ENCODE measurements at places on chromosomes 7 and 10.
A peak's percentile ranks its signal among the peaks of the same experiment; 100 is the strongest.

DNA sequence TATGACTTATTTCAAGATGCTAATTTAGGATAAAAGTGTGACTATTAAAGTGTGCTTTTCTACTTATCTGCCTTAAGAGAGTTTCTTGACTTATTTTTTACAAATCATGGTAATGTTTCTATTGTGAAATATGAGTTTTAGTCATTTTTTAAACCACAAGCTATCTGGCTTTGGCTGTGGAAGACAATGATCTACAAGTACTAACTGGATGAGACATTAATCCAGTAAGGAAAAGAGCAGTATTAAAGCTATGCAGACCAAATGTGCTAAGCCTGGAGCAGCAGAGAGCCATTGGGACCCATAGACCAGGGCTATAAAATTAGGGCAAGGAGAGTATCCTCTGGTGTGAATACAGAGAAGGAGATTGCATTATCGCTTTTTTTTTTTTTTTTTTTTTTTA is 92.4 kb downstream of the SEMA3A start:
- DNase-seq, result no peak

- no peak for DNase-seq
These were observed 210.5 kb upstream of the YAE1 start for GRCh38 chr7:39355664-39356063.

- no peak for DNase-seq
These were observed 81.4 kb downstream of the ATXN7L1 start for GRCh38 chr7:105794741-105795729.

GRCh38 chr7:42046483-42046882 is 190.5 kb downstream of the GLI3 start:
- DNase-seq, result no peak

GRCh38 chr7:996079-996872 is 13.3 kb downstream of the CYP2W1 start:
- DNase-seq, result no peak

DNA sequence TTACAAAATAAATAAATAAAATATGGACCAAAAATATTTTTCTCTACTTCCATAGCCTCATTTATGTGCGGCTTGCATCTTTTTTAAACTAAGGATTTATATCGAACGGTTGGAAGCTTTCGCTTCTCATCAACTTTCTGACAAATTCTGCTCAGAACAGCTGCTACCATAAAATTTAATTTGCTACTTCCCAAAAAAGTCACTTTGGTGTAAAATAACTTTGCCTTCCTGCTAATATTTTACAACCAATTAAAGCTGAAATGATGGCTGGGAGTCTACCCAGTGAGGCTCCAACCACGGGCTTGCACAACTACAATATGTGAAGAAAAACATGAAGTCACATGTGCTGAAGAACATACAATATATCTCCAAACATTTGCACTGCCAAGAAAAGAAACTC is 253.1 kb upstream of the NEBL start:
- no peak for DNase-seq

GRCh38 chr7:2542916-2543871 is 12.1 kb downstream of the BRAT1 start:
- DNase-seq, result no peak

- no peak for DNase-seq
These were observed 27.9 kb upstream of the PWWP2B start for GRCh38 chr10:132368881-132369635.

- DNase-seq, result no peak
These were observed 468.5 kb downstream of the PARD3 start for GRCh38 chr10:34346516-34347100.

- no peak for DNase-seq
These were observed 255.4 kb upstream of the PITRM1 start for GRCh38 chr10:3427950-3428354.

DNA sequence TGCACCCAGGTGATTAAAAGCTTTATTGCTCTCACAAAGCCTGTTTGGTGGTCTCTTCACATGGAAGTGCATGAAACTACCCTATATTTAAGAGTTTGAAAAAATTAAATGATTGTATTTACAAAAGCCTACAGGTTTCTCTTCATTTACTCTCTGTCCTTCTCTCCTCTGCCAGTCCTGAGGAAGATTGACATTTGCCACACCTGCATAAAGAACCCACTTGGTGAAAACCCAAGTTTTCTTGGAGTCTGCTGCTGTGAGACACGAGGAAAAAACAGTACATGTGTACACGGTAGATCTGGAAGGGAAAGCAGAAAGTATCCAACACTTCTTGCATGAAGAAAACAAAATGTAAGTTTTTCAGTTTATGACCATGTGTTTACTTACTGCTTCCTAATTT is 994.4 kb upstream of the POT1 start:
- DNase-seq, result no peak

- no peak for DNase-seq
These were observed 26.0 kb downstream of the RNF32 start for GRCh38 chr7:156666368-156667109.

DNA sequence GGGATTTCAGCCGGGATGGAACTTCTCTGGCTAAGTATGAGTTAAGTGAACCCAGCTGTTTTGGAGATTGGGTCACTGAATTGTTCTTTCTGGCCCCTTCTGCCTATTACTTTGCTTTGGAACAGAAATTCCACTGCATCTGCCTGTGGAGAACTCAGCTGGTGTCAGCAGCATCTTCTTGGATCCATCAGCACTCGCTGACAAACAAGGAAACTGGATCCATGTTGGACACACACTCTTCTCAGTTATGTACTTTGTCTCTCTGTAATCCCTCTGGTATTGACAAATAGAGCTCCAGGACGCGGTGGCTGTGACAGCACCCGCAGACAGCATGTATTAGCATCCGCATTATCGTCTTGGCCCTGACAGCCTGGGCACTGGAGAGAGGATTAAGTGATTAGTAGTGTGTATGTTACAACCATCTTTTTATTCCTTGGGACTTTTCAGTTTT is 73.0 kb upstream of the BMPER start:
- no peak for DNase-seq

GRCh38 chr7:41984888-41985287 is 252.1 kb downstream of the GLI3 start:
- DNase-seq, result no peak

GRCh38 chr10:86165666-86166065 is 200.9 kb downstream of the GRID1 start:
- DNase-seq, result no peak

GRCh38 chr7:113366122-113366521 is 247.8 kb upstream of the SMIM30 start:
- no peak for DNase-seq

DNA sequence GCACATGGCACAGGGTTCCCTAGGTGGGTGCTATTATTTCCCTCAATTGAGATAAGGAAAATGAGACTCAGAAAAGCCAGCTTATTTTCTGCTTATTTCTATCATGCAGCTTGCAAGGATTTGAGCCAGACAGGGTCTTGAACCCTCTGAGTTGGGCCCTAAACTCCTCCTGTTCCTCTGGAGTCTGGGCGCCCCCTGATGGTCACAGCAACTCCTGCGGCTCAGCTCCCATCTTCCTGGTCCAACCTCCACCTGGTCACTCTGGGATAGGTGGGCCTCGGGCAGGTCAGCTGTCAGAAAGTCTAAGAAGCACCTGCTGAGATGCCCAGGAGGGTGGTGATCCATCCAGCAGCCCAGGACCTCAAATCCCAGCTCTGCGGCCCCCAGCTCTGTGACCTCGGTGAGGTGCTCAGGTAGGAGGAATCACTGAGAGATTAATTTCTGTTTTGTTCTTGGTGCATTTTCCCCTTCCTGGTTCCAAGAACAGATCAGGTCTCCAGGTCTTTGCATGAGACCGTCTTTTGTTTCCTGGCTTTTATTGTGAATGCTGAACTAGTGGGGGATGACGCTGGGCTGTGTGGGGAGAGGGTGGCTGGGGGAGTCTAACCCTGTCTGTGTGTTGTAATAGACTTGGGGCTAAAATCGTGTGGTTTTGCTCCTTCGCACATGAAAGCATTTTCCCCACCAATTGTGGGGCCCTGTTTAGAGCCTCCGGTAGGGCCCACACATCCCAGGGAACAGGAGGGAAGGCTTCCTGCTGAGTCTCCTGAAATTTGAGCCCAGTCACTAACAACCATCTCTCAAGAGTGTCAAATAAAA is 32.8 kb downstream of the TMEM130 start:
- peak; percentile 51 for DNase-seq

- no peak for DNase-seq
These were observed 19.7 kb downstream of the BNIP3 start for GRCh38 chr10:131961777-131962662.

DNA sequence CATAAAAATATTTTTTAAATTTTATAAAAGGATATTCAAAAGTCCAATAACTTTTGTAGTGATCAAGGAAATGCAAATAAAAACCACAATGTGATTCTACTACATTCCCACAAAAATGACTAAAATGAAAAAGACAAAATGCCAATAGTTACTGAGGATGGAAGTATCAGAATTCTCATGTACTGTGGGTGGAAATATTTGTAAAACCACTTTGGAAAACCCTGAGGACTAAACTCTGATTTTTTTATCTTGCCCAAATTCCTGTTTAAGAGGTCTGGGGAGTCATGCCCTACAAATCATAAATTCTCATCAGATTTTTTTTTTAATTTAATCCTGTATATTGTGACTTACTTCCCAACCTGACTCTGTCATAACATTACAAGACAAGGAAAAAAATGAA is 9.8 kb upstream of the SEMA3D start:
- DNase-seq, result no peak

DNA sequence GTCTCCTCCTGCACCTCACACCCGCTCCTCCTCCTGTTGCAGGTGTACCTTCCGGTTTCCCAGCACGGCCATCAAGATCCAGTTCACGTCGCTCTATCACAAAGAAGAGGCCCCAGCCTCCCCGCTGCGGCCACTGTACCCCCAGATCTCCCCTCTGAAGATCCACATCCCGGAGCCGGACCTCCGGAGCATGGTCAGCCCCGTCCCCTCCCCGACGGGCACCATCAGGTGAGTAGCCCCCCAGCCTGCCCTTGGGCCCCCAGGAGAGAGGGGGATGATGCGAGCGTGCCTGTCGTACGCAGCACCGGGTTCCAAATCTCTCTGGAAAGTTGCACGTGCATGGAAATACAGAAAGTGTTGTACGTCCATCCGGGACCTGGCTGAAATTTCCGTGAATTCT is 34.6 kb upstream of the AP5Z1 start:
- no peak for DNase-seq

DNA sequence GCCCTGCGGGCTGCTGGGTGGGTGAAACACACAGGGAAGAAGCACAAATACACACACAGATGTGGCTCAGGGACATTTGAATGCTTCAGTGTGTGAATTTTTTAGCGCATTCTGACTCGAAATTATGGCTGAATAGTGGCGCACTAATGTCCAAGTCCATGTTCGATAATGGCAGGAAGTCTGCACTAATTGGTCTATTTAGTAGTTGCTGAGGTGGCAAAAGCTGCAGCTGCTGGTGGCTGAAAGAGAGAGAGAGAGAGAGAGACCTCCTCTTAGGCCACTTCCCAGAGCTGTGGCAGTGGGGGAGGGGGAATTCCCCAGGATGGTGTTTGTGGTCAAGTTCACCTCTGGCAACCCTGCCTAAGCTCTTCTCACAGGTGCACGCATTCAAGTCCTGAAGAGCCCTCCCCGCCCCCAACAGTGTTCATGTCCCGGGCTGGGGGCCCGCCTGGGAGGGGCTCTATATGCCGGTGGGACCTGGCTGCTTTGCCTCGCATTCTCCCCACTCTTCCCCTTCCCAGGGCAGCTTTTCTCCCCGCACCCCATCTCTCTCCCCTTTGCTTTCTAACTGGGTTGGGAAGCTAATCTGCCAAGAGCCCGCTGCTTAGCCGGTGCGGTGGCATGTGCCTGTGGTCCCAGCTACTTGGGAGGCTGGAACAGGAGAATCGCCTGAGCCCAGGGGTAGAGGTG is 6.0 kb upstream of the MNX1 start:
- peak; percentile 68 for DNase-seq

- no peak for DNase-seq
These were observed 82.4 kb downstream of the CREM start for GRCh38 chr10:35208949-35209613.

GRCh38 chr10:73859784-73860491 is 14.4 kb downstream of the CAMK2G start:
- no peak for DNase-seq

GRCh38 chr7:68107968-68108367 is 1111.3 kb downstream of the TYW1 start:
- no peak for DNase-seq

DNA sequence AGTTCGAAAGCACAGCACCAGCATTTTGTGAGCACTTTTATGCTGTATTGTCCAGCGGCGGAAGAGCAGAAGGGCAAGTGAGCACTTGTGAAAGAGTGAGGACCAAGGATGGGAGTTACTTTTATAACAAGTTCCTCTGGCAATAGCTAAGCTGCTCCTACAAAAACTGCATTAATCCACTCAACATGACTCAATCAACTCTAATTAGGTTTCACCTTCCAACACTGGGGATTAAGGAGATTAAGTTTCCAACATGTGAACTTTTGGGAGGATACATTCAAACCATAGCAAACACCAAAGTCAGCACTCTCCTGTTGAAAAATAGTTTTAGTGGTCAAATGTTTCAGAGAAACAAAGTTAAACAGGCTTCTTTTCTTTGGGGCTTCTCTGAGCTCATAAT is 844.5 kb downstream of the REEP3 start:
- DNase-seq, result no peak

- DNase-seq, result peak; percentile 49
These were observed 625 bp downstream of the IPMK start for GRCh38 chr10:58266826-58267712.

DNA sequence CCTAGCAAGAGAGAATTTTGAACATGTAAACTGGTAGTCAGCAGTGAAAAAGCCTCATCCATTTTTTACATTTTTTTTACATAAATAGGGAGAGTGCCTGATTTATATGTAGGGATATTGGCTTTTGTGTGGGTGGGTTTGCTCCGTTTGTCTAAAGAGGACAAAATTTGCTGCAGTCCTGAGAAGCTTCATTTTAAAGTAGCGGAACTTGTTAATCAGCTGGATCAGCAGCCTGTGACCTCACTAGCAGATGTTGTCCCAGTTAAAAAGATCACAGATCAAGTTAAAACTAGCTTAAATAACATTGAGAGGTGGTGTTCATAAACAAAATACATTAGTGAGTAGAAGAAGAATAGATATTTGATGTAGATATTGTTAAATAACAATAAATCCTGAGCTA is 2.6 kb downstream of the ATRNL1 start:
- no peak for DNase-seq

DNA sequence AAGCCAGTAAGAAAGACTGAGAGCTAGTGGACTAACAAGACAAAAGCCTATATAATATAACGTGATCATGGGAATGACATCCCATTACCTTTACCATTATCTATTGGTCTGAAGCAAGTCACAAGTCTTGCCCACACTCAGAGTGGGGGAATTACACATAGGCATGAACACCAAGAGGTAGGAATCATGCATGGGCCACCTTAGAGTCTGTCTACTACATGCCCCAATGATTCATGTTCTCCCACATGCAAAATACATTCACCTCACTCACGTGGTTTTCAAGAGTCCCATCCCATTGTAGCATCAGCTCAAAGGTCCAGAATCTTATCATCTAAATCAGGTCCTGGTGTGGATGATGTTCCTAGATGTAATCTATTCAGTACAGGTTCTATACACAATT is 29.4 kb downstream of the DNAJC9 start:
- DNase-seq, result no peak

GRCh38 chr10:4028027-4028471 is 243.0 kb upstream of the KLF6 start:
- DNase-seq, result peak; percentile 8

All from stimulated activated CD4-positive, alpha-beta T cell treated with anti-CD3 and anti-CD28 coated beads, Interleukin-15, amount 100 ng/mL, for 24 hours (primary cell).